Epithelial cell of esophagus (primary cell): ENCODE measurements at places on chromosomes 5 and 9.

GRCh38 chr5:9958914-9959313, 290.8 kb downstream of the ATPSCKMT start:
- no peak for DNase-seq

DNA sequence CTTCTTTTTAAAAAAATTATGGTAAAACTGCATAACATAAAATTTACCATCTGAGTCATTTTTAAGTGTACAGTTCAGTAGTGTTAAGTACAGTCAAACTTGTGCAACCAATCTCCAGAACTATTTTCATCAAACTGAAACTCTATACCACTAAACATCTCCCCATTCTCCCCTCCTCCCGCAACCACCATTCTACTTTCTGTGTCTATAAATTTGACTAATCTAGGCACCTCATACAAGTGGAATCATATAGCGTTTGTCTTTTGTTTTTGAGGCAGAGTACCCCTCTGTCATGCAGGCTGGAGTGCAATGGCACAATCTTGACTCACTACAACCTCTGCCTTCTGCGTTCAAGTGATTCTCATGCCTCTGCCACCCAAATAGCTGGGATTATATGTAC, 24.0 kb upstream of the EBF1 start:
- DNase-seq: no peak

DNA sequence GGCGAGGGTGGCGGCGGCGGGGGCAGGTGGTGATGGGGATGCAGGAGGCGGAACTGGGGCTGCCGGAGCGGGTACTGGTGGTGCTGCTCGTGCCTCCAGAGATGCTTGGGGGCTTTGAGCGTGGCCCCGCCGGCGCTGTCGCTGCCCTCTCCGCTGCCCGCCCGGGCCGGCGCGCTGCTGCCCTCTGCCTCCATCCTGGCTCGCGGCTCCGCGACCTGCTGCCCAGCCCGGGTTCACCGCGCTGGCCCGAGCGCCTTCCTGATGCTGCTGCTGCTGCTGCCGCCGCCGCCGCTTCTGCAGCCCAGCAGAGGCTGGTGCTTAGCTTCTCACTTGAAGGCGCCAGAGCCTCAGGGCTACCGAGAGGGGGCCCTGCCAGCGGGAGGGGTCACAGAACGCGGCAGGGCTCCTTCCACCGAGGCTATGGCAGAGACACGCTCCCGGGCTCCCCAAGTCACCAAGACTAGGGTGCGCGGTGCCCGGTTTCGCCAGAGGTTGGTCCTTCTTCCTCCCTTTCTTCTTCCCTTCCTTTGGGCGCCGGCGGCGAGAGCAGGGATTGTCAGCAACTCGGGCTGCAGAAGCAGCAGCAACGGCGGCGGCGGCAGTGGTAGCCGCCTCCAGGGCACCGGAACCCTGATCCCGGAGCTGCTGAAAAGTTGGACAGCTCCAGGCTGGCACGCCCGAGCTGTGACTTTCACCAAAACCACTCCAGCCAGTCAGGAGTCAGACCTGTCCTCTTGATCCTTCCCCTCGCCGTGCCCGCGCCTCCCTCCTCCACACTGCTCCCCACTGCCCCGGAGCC, at the start of gene PDE4D:
Gene PDE4D, minus strand, starts transcription at position 298 of the 799 bp plus-strand sequence.
- peak; percentile 73 for DNase-seq

DNA sequence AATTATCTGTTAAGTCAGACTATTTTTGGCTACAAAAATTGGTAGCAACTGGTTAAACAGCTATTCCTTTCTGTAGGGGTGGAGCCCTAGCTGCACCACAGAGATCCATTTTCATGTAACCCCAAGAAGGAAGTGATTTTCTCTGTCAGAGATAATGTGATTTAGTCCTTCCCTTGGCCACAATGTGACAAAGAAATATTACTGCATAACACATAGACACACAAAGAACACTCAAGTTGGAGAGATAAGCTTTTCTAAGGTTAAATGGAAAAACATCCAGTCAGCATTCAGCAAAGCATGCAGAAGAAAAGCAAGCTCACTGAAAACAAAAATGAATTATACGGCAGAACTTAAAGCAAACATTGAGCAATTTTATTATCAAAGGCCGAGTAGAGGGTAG, 227.8 kb upstream of the CDH9 start:
- DNase-seq: no peak

GRCh38 chr5:101678481-101679193, 617.4 kb downstream of the SLCO4C1 start:
- peak; percentile 63 for DNase-seq

GRCh38 chr5:150945947-150946346, 41.2 kb upstream of the ZNF300 start:
- no peak for DNase-seq

DNA sequence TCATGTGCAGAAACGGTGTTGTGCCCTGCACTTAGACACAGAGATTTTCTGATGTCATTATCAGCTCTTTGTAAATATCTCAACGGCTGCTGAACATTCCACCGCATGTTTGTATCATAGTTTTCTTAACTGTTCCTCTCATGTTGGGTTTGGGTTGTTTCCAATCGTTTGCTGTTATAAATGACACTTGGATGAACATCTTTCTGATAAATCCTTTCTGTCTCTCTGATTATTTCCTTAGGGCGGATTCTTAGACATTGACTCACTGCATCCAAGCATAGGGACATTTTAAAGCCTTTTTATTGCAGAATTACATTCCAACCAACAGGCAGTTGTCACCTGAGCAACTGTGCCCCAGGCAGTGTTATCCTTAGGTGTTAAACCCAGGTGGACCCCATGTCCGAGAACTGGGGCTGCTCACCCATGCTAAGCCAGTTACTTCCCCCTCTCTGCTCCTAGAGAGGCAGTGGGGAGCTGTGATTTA, 28.5 kb downstream of the COL5A1 start:
- DNase-seq: no peak

DNA sequence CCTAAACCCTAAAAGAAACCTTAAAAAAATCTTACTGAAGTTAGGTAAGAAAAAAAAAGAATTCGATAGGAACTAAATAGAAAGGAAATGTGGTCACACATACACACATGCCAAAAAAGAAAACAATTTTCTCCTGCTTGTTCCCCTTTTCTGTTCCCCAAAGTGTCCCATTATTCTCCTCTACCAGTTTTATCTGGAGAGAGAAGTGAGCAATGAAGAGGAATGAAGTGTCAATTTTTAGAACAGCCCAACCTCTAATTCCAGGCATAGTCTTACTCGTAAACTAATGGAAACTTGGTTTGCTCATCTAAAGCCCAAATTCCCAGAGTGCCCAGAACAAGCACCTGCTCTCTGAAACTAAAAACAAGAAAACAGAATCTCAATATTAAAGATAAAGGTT, 26.1 kb downstream of the AP3B1 start:
- DNase-seq: no peak

DNA sequence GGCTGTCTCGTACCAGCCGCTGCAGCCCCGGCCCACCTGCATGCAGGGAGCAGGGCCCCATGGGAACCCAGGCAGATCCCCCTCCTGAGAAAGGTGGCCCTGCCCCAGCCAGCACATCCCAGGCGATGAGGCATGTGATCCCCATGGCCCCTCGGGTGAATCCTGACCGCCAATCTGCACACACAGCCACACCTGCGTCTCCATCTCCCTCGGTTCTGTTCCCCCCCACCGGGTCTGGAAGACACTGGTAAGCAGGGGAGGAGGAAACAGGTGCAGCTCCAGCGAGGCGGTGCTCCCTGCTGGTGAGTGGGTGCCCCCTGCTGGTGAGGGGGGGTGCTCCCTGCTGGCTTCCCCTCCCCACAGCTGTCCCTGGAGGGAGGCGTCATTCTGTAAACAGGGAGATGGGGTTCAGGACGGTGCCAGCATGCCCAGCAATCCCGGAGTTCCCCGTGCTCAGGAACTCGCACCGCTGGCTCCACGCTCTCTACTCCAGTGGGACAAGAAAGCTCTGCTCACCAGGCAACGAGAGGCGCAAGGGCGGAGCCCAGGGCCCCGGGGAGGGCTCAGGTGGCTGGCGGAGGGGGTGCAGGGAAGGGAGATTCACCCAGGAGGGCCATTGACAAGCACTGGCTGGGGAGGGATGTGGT, 28.4 kb upstream of the SLC12A7 start:
- peak; percentile 23 for DNase-seq

GRCh38 chr5:72922422-72922821, 33.4 kb upstream of the FCHO2 start:
- DNase-seq: no peak

DNA sequence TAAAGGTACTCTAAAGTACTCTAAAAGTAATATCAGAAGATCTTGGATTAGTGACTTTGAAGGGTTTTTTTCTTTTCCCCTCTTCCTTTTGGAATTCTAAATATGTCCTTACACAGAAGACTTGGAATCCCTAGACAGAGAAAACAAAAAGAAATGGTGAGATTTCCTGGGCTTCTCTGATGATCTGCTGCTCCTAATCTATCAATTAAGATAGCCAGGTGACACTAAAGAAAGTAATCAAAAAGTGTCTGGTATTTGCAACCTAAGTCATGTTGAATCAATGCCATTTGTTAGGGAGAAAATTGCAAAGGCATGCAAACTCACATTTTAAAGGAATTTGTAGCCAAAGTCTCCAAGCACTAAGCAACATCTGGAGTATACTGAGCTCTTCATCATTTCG, 29.5 kb upstream of the MYO10 start:
- DNase-seq: no peak
